Cortex of kidney (tissue), 1 donor: ENCODE measurements at places on chromosomes 4 and X.

DNA sequence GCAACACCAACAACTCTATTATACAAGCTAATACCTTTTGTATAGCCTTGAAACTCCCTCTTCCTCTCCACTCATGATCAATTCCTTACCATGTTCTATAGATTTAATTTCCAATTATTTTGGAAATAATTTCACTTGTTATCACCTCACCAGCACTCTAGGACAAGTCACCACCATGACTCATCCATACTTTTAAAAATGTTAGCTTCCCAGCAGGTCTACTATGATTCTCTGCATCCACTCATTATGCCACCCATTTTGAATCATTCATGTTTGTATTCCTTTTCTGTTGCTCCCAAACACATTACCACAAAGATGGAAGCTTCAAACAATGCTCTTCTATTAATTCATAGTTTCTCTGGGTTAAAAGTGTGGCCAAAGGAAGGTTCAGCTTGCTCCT is 469.6 kb downstream of the PDGFC start:
- DNase-seq, result no peak

GRCh38 chrX:105608745-105609144 is 213.6 kb upstream of the NRK start:
- no peak for DNase-seq

- no peak for DNase-seq
These were observed 30.4 kb downstream of the ADH7 start for GRCh38 chr4:99404595-99405287.

- DNase-seq, result no peak
These were observed 118.6 kb downstream of the ZMAT1 start for GRCh38 chrX:101813200-101813599.

GRCh38 chr4:141081921-141082395 is 51.3 kb downstream of the RNF150 start:
- no peak for DNase-seq

- DNase-seq, result no peak
These were observed 7.0 kb upstream of the GABRA4 start for GRCh38 chr4:47000406-47000805.

GRCh38 chr4:180434131-180434895 is 1808.9 kb upstream of the TENM3 start:
- no peak for DNase-seq
